Right atrium auricular region (tissue), 2 donors: ENCODE measurements at places on chromosomes 4 and X. TPM values are rescaled to one million over a fixed set of nuclear protein-coding genes. Genes with fewer than 3 reads are reported as not detected.
A peak's percentile ranks its signal among the peaks of the same experiment; 100 is the strongest.

DNA sequence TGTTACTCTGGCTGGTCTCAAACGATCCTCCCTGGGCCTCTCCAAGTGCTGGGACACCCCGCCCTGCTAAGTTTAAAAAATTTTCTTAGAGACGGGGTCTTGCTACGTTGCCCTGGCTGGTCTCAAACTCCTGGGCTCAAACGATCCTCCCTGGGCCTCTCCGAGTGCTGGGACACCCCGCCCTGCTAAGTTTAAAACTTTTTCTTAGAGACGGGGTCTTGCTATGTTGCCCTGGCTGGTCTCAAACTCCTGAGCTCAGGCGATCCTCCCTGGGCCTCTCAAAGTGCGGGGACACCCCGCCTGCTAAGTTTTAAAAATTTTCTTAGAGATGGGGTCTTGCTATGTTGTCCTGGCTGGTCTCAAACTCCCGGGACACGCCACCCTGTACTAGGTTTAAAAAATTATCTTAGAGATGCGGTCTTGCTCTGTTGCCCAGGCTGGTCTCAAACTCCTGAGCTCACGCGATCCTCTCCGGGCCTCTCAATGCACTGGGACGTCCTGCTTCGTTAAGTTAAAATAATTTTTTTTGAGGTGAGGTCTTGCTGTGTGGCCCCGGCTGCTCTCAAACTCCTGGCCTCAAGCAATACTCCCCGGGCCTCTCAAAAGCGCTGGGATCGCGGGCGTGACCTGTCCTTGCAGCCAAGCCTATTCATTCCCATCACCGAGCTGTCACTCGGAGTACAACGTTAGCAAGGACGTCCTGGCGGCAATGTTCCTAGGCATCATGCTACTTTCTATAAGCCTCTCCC lies 1.1 kb downstream of the SLC25A6 start:
- no peaks in the 10 kb centered on the region for H3K27me3 ChIP-seq
- H3K4me3 ChIP-seq: peak overlapping the region; percentile 100
- peak overlapping the region; percentile 100 for H3K27ac ChIP-seq
- no peaks in the 10 kb centered on the region for H3K4me1 ChIP-seq

The GPR78 gene
- not detected for total RNA-seq

The NDP gene
- total RNA-seq: 0.20 TPM

DNA sequence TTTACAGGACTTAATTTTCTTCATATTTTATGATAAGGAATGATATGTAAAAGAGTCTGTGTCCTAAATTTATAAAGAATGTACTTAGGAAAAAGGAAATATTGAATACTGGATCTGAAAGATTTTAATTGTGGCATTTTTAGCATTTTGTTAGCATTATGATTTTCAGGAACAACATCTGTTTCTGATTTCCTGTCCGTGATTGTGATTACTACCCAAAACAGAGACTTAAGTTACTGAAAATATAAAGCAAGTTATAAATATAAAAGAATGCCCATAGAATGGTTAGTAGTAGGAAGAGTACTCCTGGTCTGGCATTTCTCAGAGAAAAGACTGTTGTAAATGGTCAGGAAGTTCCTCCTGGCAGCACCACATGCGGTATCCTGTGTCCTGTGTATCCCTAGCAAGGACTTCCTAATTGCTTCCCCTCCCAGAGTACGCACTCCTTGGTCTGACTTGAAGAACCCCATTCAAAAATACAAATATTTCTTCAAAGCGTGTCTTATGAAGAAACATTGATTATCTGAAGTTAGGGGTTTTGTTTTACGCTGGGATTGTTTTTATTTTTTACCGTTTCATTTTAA lies 88.9 kb downstream of the RS1 start:
- no peaks in the 10 kb centered on the region for H3K4me1 ChIP-seq
- H3K36me3 ChIP-seq: no peaks in the 10 kb centered on the region
- H3K27ac ChIP-seq: no peak overlapping the region
- no peak overlapping the region for H3K4me3 ChIP-seq
- H3K27me3 ChIP-seq: no peaks in the 10 kb centered on the region

- H3K4me1 ChIP-seq: no peaks in the 10 kb centered on the region
- no peak overlapping the region for H3K27ac ChIP-seq
- H3K36me3 ChIP-seq: no peaks in the 10 kb centered on the region
- no peak overlapping the region for H3K4me3 ChIP-seq
- no peak for DNase-seq
Observed at GRCh38 chr4:306551-306961, 1.3 kb upstream of the ZNF732 start.

DNA sequence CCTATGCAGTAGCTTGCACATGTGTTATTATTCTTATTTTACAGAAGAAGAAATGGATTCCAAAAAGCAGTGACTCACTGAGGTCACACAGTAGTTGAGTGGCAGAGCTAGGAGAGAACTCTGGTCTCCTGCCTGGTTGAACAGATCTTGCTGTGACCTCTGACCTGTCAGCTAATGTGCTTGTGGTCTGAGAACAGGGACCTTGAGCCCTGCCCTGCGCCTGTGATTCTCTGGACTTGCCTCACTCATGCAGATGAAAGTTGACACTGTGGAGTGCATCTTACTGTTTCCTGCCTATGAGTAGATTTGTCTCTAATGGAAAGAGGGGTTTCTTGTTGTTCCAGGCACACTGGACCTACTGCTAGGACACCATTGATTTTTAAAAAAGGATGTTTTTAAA lies 32.3 kb downstream of the ETNPPL start:
- no peak overlapping the region for H3K4me3 ChIP-seq
- H3K36me3 ChIP-seq: no peaks in the 10 kb centered on the region
- H3K4me1 ChIP-seq: no peaks in the 10 kb centered on the region
- no peak overlapping the region for H3K27ac ChIP-seq
- DNase-seq: no peak

The C4orf51 gene
- total RNA-seq: not detected

GRCh38 chrX:1592470-1593142 lies 1.2 kb downstream of the AKAP17A start:
- no peaks in the 10 kb centered on the region for H3K27me3 ChIP-seq
- peak overlapping the region; percentile 88 for H3K27ac ChIP-seq
- H3K4me3 ChIP-seq: peak overlapping the region; percentile 97

GRCh38 chr4:79679859-79680258 lies 271.8 kb upstream of the GK2 start:
- no peak overlapping the region for H3K4me3 ChIP-seq
- no peaks in the 10 kb centered on the region for H3K36me3 ChIP-seq
- H3K27me3 ChIP-seq: no peaks in the 10 kb centered on the region
- no peak for DNase-seq

DNA sequence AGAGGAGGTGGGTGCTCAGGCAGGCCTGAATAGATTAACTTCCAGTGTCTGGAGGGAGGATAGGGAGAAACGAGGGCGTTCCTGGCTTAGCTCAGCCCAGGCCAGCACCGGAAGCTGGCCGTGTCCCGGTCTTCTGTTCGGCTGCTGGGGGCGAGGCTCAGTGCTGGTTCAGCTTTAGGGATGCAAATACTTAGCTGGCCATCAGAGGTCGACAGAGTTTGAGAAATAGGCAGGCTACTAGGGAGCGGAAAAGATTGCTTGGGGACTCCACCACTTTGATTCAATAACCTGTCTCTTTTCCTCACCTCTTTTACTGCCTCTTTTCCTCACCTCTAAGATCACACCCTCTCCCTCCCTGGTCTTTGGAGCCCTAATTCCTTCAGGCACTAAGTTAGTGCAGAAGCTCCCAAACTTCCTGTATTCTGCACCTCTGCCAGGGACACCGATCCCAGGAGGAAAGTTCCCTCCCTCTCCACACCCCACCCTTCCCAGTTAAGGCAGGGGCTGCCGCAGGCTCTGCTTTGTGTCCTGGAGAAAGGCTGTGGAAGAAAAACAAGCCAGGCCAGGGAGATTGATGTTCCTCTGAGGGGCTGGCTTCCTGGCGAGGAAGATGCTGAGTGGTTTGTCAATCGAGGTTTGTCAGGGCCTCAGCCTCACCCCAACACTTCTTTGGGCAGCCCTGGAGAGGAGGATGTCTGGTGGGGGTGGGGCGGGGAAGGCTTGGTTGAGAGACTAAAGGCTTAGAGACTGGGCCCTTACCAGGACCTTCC lies 6.0 kb upstream of the EFNB1 start:
- no peaks in the 10 kb centered on the region for H3K27me3 ChIP-seq
- DNase-seq: no peak
- H3K4me3 ChIP-seq: no peak overlapping the region
- H3K27ac ChIP-seq: no peak overlapping the region
- H3K4me1 ChIP-seq: no peaks in the 10 kb centered on the region
